ENCODE measurements at places on chromosomes 11 and 22. TPM values are rescaled to one million over a fixed set of nuclear protein-coding genes. Genes with fewer than 3 reads are reported as not detected.

DNA sequence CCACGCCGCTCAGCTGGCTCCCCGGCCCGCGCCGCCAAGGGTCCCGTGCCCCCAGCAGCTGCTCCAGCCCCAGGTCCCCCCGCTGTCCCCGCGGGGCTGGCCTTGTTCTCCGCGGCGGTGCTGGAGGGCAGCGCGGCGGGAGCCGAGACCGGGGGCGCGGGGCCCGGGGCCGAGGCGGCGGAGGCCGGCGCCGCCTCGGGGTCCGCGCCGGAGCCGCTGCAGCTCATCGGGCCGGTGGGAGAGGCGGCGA is 128 bp downstream of the TAF10 start:
- DNase-seq: no peak

- no peak for DNase-seq
Measured at GRCh38 chr11:133181066-133181465, 351.2 kb downstream of the OPCML start.

SHANK2 gene
- polyA plus RNA-seq: 0.05 TPM

OR52A1 gene
- polyA plus RNA-seq: not detected

CCDC157 gene
- 1.8 TPM for polyA plus RNA-seq

DNA sequence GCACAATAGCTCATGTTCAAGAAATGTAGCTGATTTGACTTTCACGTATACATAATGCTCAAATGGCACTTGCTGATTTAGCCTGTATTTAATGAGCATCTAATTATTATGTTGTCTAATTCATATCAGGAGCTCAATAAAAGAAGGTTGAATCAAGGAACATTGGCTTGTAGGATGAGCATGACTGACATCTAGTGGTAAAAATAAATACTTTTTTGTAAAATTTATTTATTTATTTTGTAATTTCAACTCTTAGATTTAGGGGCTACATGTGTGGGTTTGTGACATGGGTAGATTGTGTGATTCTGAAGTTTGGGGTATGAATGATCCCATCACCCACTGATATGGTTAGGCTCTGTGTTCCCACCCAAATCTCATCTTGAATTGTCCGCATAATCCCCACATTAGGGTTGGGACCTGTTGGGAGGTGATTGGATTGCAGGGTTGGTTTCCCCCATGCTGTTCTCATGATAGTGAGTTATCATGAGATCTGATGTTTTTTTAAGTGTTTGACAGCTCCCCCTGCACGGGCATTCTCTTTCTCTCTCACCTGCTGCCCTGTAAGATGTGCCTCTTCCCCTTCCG is 1.7 kb upstream of the OR52E5 start:
- DNase-seq: no peak

All from ovary (tissue), 10 donors.